ENCODE measurements at places on chromosomes 13 and 19.

GRCh38 chr13:46377554-46377953 is 9.5 kb downstream of the RUBCNL start:
- H3K27me3 ChIP-seq, result no peaks in the 10 kb centered on the region
- peak overlapping the region; percentile 40 for H3K4me3 ChIP-seq
- no peak overlapping the region for H3K27ac ChIP-seq
- no peaks in the 10 kb centered on the region for H3K36me3 ChIP-seq
- DNase-seq, result no peak

GRCh38 chr13:113393563-113394338 is 29.8 kb upstream of the GRTP1 start:
- H3K4me1 ChIP-seq, result peaks cover 2% of the 10 kb centered on the region
- H3K27me3 ChIP-seq, result no peaks in the 10 kb centered on the region
- DNase-seq, result peak; percentile 87
- H3K27ac ChIP-seq, result no peak overlapping the region
- H3K36me3 ChIP-seq, result no peaks in the 10 kb centered on the region

DNA sequence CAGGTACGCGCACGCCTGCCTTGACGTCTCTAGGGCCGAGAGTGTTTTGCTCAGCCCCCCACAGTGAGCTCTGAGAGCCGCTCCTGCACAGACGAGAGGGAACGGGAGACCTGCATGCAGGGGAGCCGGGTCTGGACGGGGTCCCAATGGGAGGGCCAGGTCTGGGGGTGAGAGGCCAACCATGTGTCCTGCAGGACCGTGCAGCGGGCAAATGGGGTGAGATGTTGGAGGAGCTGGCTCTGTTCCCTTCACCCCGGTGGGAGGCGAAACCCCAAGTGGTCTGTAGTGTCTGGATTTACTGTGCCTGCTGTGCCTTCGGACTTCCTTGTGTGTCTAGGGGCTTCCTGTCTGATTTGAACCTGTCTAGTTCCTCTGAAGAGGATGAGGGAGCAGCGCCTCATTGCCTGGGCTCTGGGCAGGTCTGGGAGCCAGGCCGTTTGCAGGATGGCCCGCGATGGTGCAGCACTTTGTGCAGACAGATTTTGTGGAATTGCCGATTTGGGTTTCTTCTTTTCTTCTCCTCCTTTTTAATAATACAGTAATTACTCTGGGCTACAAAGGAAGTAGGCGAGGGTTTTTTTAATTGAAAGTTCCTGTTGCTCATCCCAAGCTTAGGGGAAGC is 2.1 kb downstream of the CSNK1G2 start:
- peak overlapping the region; percentile 98 for H3K27ac ChIP-seq
- no peaks in the 10 kb centered on the region for H3K36me3 ChIP-seq
- peak overlapping the region; percentile 94 for H3K4me3 ChIP-seq
- no peaks in the 10 kb centered on the region for H3K27me3 ChIP-seq
- H3K4me1 ChIP-seq, result peaks cover 37% of the 10 kb centered on the region

DNA sequence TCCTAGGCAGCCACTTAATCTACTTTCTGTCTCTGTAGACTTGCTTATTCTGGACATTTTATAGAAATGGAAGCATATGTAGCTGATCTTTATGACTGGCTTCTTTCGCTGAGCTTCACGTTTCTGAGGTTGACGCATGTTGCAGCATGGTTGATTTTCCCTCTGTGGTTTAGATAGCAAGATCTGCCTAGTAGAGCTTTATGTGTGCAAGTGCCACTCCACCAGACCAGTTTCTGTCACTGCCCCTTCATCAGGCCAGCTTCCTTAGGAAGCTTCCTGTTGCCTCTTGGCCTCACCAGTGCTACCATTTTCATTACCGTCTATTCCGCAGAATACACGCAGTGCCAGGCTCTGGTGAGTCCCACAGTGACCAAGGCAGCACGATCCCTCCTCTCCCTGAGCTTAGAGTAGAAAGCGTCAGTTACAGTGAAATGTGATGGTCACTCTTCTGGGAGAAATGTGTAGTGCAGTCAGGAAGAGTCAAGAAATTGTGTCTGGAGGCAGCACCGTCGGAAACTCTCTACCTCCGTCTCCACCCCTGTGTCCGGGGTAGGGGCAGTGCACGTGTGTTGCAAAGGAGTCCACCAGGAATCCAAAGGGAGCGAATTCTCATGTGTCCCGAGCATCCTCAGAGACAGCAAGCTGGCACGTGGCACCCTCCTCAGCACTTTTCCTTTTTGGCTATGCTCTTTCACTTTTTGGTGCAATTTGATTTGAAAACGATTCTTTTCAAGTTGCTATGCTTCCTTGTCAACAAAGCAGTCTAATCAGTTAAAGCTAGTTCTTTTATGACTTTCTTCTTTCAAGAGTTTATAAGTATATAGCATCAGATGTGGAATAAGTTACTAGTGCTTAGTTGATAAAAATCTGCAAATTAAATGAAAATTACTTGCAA is 45.4 kb upstream of the GPR183 start:
- H3K27me3 ChIP-seq, result no peaks in the 10 kb centered on the region
- peak overlapping the region; percentile 98 for H3K27ac ChIP-seq
- DNase-seq, result peak; percentile 47

GRCh38 chr19:32891609-32892008 is 22.0 kb upstream of the SLC7A9 start:
- H3K4me1 ChIP-seq, result peaks cover 2% of the 10 kb centered on the region
- no peak overlapping the region for H3K27ac ChIP-seq
- H3K4me3 ChIP-seq, result no peak overlapping the region
- no peaks in the 10 kb centered on the region for H3K27me3 ChIP-seq

DNA sequence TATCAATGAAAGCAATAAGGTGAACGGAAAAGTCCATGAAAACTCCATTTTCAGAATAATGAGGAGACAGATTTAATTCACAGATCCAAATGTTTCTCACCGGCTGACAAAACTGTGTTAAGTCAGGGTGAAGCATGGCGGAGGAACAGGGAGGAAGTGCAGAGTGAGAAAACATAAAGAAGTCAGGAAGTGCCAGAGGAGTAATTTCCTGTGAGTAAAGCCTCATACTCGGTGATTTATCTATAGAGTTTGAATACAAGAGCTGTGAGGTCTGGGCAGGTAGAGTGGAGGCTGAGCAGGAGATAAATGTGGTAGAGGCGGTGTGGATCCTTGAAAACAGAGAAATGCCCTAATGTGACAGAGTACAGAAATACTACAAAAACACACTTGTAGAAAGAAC is 11.4 kb downstream of the CARD8 start:
- peak; percentile 22 for DNase-seq
- H3K36me3 ChIP-seq, result peaks cover 56% of the 10 kb centered on the region
- H3K27me3 ChIP-seq, result no peaks in the 10 kb centered on the region
- peaks cover 63% of the 10 kb centered on the region for H3K4me1 ChIP-seq

- DNase-seq, result no peak
- H3K4me1 ChIP-seq, result no peaks in the 10 kb centered on the region
- H3K4me3 ChIP-seq, result no peak overlapping the region
- peaks cover 3% of the 10 kb centered on the region for H3K36me3 ChIP-seq
- no peak overlapping the region for H3K27ac ChIP-seq
- H3K27me3 ChIP-seq, result no peaks in the 10 kb centered on the region
Measured at GRCh38 chr13:99806671-99807070, 164.9 kb downstream of the ZIC5 start.

GRCh38 chr13:111319998-111320911 is at the start of gene TEX29:
TSS of gene TEX29 (plus strand) at chr13:111320642. CDS start at chr13:111320891, 249 bp downstream.
- H3K27ac ChIP-seq, result no peak within 1 kb of the TSS
- no peak for DNase-seq
- no peaks in the 10 kb centered on the region for H3K27me3 ChIP-seq
- no peak within 1 kb of the TSS for H3K4me3 ChIP-seq
- peaks cover 2% of the 10 kb centered on the region for H3K4me1 ChIP-seq
